ENCODE measurements at places on chromosomes 3 and 15.

DNA sequence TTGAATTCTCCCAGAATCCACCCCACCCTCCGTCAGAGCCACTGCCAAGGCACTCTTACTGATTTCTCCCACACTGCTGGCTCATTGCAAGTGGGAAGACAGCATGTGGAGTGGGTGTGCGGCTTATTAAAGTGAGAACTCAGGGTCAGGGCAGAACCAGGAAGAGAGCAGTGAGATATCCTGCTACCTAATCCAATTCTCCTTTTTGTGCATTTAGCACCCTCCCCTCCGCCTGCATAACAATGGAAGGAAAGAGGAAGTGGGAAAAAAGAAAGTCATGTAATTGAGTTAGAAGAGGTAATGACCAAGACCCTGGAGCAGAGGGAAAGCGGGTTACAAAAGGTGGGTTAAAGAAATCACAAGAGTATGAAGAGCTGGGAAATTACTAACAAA lies 27.8 kb upstream of the PIK3CB start:
- no peak for DNase-seq

- peak; percentile 40 for DNase-seq
Measured at GRCh38 chr15:68817304-68818065, 3.2 kb downstream of the ANP32A start.

DNA sequence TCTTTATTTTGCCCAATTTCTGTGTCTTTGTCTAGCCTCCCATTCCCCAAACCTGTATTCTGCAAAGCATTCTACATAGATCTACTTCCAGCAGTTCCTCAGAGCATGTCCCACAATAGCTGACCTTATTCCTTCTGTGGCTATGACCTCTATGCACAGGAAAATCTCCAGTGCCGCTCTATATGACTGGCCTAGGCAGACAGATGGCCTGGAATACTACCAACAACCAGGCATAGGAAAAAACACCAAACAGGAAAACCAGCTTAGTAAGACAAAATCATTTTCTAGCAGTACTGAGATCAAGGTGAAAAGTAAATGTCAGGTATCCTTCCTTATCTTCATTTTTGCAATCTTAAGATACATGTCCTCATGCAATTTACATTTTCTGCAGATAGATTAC lies 1115.0 kb downstream of the IGSF11 start:
- DNase-seq, result no peak

DNA sequence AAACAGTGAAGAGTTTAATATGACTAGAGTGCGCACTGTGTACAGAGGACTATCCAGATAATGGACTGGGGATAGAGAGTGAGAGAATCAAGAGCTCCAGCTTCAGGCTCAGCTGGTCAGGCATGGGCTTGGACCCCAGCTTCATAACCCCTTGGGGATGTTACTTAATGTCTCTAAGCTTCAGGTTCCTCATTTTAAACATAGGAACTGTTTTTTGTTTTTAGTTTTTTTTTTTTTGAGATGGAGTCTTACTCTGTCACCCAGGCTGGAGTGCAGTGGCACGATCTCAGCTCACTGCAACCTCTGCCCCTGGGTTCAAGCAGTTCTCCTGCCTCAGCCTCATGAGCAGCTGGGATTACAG lies 9.9 kb upstream of the BRPF1 start:
- DNase-seq, result no peak

- DNase-seq, result no peak
Measured at GRCh38 chr3:79041621-79042020, 726.2 kb downstream of the ROBO1 start.
